ENCODE measurements at places on chromosomes 7 and 10. TPM values are rescaled to one million over a fixed set of nuclear protein-coding genes. Genes with fewer than 3 reads are reported as not detected.
A peak's percentile ranks its signal among the peaks of the same experiment; 100 is the strongest.

Gene SEMA3D
- 57.7 TPM for polyA plus RNA-seq

Gene CROT
- polyA plus RNA-seq = 45.6 TPM

Gene NKX1-2
- polyA plus RNA-seq = not detected

Gene KCNMA1
- 3.6 TPM for polyA plus RNA-seq

Gene ADRA2A
- 2.9 TPM for polyA plus RNA-seq

Gene DYNC1I1
- 0.98 TPM for polyA plus RNA-seq

Gene TACC2
- polyA plus RNA-seq = 47.5 TPM

Gene CCDC3
- polyA plus RNA-seq = 14.2 TPM

Gene TSPAN12
- 188 TPM for polyA plus RNA-seq

GRCh38 chr7:131803816-131804215 is 247.4 kb upstream of the PODXL start:
- no peak for DNase-seq

DNA sequence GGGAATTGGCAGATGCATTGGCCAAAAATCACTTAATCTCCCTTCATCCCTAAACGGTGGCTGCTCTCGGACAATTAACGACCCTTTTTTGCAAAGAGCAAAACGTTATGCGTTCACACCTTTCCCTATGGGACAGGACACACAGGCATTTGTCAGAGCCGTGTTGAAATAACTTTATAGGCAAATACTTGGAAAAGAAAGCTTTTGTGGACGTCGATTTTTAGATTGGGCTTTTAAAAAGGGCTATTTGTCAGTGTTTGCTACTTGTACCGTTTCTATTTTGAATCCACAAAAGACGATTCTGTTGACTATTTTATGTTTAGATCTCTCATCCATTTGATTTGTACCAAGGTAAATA is 245.6 kb downstream of the SLC25A13 start:
- DNase-seq = no peak

DNA sequence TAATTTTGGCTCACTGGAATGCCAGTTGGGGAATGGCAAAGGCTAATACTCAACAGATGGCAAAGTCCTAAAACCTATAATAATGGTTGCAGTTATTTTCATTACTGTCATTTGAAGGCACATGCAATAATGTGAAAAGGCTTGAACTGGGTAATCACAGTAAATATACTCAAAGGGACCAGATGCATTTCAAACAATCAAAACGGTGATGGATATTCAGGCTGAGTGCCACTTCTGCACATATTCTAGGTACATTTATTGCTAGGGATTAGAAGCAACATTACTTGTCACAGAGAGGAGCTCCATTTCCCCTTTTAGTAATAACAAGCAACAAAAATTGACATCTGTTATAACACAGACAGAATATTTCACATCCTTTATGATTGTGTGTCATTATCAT is 171.8 kb downstream of the NXPH1 start:
- DNase-seq = no peak

DNA sequence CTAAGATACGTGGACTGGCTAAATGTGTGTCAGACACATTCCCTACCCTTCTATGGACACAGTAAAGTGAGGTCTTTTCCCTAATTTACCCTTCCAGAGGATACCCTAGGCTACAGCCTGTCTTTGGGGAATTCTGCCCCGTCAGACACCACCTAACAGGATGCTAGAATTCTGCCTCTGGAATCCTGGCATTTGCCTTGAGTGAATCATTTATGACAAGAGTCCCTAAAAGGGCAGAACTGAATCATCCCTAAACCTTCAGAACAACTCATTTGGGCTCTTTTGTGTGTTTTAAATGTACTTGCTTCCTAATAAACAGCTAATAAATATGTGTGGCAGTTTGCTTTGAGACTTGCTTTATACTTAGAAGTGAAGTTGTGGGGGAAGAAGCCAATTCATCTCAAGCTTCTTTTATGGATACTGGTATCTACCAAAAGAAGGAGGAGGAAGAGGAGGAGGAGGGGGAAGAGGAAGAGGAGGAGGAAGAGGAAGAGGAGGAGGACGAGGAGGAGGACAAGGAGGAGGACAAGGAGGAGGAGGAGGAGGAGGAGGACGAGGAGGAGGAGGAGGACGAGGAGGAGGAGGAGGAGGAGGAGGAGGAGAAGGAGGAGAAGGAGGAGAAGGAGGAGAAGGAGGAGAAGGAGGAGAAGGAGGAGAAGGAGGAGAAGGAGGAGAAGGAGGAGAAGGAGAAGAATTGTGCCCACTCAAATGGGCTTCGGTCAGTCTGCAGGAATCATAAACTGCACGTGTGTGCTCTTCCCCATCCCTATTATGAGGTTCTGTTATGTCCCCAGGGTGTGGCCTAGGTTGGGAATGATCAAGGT is 27.1 kb downstream of the PARP12 start:
- no peak for DNase-seq

GRCh38 chr10:18364987-18365775 is 225.0 kb downstream of the CACNB2 start:
- no peak for DNase-seq

- peak; percentile 55 for DNase-seq
Observed at GRCh38 chr10:29496341-29497162, 138.2 kb downstream of the SVIL start.

- no peak for DNase-seq
Observed at GRCh38 chr7:104254696-104255095, 46.9 kb upstream of the ORC5 start.

DNA sequence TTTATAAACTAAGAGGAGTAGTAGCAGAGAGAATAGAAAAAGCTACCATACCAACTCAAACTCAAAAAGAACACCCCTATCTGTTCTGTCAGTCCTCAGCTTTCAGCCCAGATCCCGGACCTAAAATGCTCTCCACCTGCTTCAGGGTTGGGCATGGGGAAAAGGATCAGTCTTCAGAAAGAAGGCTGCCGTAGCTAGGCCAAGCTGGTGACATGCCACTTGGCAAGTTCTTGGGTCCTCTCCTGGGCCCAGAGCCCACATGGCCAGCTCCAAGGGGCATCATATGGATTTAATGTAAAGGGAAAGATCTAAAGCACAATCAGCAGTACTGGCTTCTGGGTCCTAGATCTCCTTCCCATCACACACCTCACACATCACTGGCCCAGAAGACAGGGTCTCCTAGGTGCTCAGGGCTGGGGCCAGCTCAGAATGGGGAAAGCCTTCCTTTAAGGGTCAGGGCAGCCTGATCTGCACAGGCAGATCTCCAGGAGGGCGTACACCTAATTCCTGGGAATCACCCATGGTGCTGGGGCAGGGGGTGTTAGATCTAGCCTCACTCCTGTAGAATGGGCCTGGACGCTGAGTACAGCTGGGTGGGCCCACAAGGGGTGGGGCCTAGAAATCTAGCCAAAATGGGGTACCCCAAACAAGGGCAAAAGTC is 2.5 kb downstream of the VAX1 start:
- DNase-seq = no peak

DNA sequence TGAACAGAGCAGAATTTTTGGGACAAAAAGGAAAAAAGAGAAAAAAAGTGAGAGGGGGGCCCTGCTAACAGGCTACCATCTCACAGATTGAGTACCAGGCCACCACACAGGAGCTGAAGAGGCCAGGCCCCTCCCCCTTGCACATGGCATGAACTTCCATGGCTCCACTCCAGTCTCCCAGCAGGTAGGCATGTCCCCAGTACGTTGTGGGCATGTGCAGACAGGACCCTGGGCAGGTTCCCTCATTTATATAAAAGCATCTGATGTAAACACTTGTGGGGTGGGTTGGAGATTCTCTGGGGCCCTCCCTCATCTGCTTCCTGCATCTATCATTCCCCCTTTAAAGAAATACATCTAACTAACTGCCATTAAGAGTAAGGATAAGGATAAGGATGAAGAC is 45.0 kb upstream of the AKR1C1 start:
- DNase-seq = no peak

DNA sequence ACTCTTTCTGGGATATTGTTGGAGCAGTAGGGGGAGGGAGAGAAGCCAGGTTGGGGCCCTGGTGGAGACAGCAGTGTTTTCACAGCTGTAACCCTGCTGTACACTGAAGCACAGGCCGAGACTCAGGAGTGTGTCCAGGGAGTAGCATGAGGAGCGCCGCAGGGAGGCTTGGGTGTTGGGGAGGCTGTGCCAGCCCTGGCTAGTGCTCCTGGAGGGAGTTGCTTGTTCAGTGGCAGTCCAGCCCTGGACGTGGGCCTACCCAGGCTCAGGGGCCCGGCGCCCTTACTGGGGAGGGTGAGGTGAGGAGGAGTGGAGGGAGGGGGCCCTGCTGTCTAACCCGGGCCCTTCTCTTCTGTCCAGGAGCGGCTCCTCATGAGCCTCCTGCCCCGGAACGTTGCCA is 35.9 kb downstream of the ADCY1 start:
- DNase-seq = no peak

- no peak for DNase-seq
Observed at GRCh38 chr7:93843260-93843659, 47.3 kb downstream of the TFPI2 start.

- no peak for DNase-seq
Observed at GRCh38 chr7:127251036-127251464, 1.7 kb downstream of the GRM8 start.

DNA sequence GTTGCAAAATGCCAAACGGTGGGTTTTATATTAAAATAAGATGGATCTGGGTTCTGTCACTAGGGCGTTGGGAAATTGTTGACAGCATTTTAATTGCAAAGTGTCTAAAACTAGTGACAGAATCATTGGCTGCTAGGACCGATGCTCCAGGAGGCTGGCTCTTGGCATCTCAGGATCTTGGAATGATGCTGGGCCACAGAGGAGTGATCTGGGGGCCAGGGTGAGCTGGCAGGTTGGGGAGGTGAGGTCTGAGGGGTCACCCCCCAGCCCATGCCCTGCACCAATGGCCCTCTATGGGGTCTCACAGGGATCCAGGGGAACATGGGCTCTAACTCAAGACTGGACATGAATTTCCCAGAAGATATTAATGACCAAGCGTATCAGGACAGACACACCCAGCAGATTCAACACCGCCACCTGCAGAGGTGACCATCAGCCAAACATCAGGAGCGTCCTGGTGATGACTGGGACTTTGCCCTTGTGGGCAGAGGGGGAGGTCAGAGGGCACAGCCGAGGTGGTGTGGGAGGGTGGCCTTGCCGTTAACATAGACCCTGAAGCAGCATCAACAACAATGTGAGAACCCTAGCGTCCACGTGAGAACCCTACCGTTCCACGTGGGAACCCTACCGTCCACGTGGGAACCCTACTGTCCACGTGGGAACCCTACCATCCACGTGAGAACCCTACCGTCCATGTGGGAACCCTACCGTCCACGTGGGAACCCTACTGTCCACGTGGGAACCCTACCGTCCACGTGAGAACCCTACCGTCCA is 89.0 kb upstream of the PPP2R2D start:
- no peak for DNase-seq

GRCh38 chr10:114801411-114801813 is 20.2 kb upstream of the FHIP2A start:
- no peak for DNase-seq

- no peak for DNase-seq
Observed at GRCh38 chr7:42495256-42495655, 258.2 kb upstream of the GLI3 start.

DNA sequence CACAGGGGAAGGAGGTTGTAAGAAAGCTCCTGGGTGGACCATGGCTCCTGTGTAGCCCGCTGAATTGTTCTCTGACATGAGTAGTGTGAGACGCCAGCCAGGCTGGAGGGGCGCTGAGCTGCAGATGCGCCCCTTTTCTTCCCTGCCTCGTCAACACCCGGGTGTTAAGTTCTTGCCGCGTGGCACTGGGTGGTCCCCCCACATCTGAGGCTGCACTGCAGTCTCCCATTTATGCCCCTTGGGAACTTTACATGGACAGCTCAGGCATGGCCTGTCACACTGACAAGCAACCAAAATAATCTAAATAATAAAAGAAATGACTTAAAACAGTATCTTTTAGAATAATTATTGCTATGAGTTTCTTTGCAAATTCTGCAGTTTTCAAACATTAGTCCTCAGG is 34.6 kb upstream of the HSPA12A start:
- no peak for DNase-seq

- peak; percentile 73 for DNase-seq
Observed at GRCh38 chr10:63265222-63265617, 132.1 kb downstream of the NRBF2 start.

GRCh38 chr10:29634105-29634504 is 666 bp downstream of the SVIL start:
- no peak for DNase-seq

GRCh38 chr7:74430961-74431466 is 22.7 kb upstream of the GTF2IRD1 start:
- DNase-seq = no peak

DNA sequence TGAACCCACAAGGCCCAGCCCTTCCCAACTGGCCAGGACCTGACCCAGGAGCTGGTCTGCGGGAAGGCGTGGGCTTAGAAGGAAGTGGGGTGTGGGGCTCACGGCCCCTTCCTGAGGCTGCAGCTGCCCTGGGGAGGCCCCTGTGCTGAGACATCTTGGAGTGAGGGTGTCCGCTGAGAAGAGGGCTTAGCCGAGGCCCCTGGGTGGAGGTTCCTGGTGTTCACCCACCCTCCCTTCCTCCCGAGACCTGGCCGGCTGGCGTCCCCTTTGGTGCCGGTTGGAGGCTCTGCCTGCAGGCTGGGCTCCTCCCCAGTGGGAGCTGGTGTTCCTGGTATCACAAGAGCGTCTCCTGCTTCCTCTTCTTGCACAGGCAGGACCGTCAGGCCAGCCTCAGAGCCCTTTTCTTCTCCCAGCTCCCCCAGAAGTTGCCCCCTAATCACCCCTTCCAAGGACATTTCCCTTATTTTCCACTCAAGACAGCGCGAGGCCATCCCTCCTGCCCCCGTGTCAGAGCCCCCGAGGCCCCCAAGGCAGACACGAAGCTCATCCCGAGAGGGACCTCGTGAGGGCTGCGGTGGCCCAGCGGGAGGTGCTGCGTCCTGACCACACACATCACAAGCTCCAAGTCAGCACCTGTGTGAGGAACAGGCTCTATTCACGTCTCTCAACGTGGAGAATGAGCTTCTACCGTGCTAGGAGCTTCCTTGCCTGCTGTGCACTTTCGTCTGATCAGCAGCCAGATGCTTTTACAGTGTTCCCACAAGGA is 25.1 kb upstream of the FAM20C start:
- no peak for DNase-seq

GRCh38 chr7:91294639-91295220 is 30.5 kb downstream of the FZD1 start:
- DNase-seq = no peak

- DNase-seq = no peak
Observed at GRCh38 chr10:112562122-112562521, 115.1 kb downstream of the VTI1A start.

DNA sequence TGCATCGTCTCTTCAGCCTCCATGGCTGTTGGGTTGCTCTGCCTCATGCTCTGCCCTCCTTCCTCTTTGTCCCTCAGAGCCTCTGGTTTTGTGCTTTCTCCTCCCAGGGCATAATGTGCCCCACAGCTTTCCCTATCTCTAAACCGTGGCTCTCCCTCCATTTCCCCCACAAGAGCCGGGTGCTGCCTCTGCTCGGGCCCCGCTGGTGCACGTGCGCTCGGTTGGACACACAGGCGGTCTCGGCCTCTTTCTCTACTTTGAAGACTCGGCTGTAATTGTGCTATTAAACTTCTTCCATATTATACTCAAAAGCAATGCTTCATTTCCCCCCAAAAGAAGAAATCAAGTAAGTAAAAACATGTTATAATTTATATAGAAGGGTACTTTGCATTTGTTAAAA is 109.7 kb upstream of the KLF14 start:
- no peak for DNase-seq

All from left kidney (tissue), 8 donors.